ENCODE measurements at places on chromosomes 1 and 21.
A peak's percentile ranks its signal among the peaks of the same experiment; 100 is the strongest.

GRCh38 chr1:229410692-229411433 is 23.0 kb downstream of the ACTA1 start:
- no peak for DNase-seq

- no peak for DNase-seq
Observed at GRCh38 chr1:115099693-115100050, 10.4 kb upstream of the TSPAN2 start.

- no peak for DNase-seq
Observed at GRCh38 chr1:7638078-7638477, 133.0 kb upstream of the VAMP3 start.

DNA sequence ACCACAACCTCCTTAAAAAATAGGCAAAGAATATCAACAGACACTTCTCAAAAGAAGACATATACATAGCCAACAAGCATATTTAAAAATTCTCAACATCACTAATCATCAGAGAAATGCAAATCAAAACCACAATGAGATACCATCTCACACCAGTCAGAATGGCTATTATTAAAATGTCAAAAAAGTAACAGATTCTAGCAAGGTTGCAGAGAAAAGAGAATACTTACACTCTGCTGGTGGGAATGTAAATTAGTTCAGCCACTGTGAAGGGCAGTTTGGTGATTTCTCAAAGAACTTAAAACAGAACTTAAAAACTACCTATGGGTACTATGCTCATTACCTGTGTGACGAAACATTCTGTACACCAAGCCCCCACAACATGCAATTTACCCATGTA is 20.7 kb downstream of the CD1B start:
- DNase-seq, result no peak

- DNase-seq, result no peak
Observed at GRCh38 chr1:65527707-65528503, 107.4 kb downstream of the LEPR start.

GRCh38 chr1:180862305-180862704 is 50.4 kb upstream of the KIAA1614 start:
- no peak for DNase-seq

GRCh38 chr1:176994931-176995596 is 169.4 kb downstream of the ASTN1 start:
- no peak for DNase-seq

- no peak for DNase-seq
Observed at GRCh38 chr1:211210052-211210451, 49.1 kb upstream of the RCOR3 start.

DNA sequence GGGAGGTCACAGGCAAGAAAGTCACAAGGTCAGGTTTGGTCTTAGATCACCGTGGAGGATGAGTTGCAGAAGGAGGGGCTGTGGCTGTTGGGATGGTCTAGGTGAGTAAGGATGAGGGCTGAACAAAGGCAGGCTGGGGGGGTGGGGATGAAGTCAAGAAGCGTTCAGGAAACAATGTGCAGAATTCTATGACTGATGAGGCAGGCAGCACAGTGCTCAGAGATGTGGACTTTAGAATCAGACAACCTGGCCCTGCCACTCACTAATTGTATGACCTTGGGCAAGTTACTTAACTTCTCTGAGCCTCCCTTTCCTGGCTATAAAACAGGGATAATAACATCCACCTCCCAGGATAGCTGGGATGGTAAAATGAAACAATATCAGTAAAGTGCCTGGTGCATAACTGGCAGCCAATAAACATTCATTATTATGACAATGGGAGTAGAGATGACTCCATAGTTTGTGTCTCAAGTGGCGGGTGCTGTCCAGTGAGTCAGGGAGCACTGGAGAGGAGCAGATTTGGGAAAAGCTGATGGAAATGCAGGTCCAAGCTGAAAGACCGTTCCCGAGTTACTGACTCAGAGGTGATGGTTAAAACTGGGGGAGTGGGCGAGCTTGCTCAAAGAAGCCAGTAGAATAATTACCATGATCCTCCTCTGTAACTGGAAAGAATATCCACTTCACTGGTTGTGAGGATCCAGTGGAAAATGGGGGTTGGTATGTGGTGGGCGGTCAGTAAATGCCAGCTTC is 2.1 kb downstream of the TIE1 start:
- DNase-seq, result no peak

GRCh38 chr1:56092684-56093570 is 486.4 kb downstream of the PLPP3 start:
- no peak for DNase-seq

- no peak for DNase-seq
Observed at GRCh38 chr1:53246261-53247134, 8.2 kb upstream of the MAGOH start.

DNA sequence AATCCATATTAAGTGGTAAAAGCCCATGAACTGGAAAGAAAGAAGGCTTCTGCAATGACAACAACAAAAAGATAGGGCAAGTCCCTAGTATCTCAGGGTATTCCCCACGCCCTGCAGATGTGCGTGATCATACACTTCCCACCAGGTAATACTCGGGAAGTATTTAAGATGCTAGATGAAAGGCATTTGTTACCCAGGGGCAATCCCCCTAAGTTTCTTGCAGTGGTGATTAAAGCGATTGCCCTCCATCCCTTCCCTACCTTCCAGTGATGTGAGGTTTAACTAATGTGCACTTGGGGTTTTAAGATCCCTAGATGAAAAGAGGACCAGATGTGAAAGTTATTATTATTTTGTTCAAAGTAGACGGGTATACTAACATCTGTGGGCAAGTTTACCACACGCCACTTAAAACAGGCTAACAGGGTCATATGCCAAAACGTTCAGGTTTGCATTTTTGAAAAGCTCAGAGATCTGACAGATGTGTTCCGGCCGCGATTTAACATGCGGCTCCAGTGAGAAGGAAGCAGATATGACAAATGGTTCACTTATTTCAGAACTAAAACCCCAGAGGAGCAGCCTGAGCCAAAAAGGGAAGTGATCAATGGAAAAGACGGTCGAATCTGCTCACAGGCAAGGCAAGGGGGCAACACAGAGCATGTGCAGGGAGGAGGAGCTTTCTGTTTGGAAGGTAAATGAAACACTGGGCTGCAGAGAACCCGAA is 17.4 kb downstream of the TIAM1 start:
- peak; percentile 82 for DNase-seq

- no peak for DNase-seq
Observed at GRCh38 chr1:205512059-205513045, 7.9 kb downstream of the CDK18 start.

DNA sequence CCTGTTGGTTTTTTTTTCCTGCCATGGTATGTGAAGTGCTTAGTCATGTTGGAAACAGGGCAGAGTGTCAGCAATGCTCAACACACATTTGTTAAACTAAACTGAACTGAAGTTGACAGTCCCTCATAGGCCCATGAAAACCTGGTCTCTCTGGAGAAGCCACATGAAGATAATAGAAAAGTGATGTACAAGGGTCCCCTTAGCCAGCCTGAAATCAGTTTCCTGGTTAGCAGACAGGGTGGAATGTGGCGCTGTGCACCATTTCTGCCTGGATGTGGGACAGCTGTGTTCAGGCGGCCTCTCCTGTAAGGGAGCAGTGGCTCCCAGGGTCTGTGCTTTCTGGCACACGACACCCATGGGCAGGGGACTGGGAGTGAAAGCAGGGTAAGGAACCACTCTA is 9.9 kb upstream of the CHI3L1 start:
- no peak for DNase-seq

GRCh38 chr1:24119859-24120756 is 8.2 kb upstream of the MYOM3 start:
- DNase-seq, result no peak

- DNase-seq, result no peak
Observed at GRCh38 chr1:34276606-34277005, 99.9 kb downstream of the C1orf94 start.

DNA sequence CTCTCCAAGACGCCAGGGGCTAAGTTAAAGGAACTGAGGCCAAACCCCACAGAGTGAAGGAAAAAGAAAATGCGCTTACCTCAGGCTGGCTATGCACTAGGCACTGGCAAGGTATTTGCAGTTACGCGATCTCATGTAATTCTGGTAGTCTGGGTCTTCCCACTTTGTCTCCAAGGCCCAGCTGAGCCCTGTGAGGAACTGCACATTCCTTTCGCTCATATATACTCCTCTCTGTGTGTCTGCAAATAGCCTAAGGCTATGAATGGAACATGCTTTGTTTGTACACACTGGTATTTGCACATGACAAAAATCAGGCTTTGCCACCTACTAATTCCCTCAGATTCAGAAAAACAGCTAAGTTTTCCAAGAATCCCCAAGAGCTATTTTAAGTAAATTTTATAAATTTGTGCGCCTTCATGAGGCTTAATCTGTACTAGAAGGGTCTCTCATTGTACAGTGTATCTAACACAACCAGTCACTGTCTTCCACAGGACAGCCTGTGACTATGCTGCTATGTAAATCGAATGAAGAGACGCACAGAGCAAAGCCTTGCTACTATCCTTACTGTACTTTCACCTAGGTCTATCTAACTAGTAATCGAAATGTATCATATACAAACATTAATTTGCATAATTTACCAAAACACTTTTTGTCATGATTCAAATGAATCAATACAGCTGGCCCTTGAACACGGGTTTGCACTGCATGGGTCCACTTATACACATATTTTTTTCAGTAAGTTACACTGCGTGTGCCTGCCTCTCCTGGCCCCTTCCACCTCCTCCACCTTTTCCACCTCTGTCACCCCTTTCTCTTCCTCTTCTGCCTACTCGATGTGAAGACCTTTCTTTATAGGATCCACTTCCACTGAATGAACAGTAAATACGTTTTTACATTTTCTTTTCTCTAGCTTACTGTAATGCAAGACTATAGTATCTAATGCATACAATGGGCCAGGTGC is 87.0 kb downstream of the SIPA1L2 start:
- DNase-seq, result no peak

GRCh38 chr1:160646711-160647328 is at the start of gene SLAMF1:
SLAMF1 (minus strand) TSS chr1:160647044; CDS start chr1:160646945, 99 bp downstream.
- peak; percentile 49 for DNase-seq

GRCh38 chr1:109947582-109948284 is 36.8 kb upstream of the AHCYL1 start:
- no peak for DNase-seq

- DNase-seq, result no peak
Observed at GRCh38 chr1:11793819-11794218, 11.9 kb downstream of the MTHFR start.

DNA sequence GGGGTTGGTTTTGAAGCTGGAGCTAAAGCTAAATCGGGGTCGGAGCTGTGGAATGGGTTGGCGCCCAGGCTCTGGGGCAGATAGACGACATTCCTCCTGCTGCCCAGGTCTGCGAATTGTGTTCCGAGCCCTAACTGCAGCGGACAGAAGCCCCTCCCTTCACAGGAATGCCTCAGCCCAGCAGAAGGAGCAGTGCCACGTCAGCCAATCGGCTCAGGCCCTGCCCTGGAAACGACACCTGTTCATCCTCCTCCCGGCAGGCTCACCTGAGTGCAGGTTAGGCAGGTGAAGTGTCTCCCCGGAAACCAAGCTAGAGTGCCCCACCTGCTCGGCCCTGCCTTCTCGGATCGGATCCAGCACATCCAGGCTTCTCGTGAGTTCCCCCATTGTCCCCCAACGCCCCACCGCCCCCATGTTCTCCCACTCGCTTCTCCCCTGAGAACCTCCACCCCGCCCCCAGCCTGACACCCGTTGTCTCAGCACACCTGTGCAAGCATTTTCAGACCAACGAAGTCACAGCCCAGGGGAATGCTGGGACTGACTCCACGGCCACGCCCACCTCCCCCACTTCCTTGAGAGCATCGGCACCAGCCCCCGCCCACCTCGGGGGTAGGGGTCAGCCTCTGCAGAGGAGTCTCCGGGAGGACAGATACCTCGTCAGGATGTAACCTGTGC is 775 bp downstream of the TMEM125 start:
- no peak for DNase-seq

DNA sequence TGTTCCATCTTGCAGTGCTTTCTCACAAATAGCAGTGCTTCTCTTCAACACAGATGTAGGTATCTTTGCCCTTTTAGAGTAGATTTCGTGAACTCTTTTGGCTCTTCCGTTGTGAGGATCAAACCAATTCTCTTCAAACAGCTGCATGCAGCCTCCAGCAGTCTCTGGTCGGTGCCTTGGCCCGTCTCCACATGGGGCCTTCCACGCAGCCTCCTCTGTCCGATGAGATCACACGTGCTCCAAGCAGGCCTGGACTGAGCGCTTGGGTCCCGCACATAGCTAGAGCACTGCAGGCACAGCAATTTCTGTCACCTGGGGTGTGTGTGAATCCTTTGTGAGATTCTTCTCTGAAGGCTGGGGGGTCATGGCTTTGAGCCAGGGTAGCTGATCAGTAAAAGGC is 82.8 kb upstream of the KCNE2 start:
- DNase-seq, result no peak

DNA sequence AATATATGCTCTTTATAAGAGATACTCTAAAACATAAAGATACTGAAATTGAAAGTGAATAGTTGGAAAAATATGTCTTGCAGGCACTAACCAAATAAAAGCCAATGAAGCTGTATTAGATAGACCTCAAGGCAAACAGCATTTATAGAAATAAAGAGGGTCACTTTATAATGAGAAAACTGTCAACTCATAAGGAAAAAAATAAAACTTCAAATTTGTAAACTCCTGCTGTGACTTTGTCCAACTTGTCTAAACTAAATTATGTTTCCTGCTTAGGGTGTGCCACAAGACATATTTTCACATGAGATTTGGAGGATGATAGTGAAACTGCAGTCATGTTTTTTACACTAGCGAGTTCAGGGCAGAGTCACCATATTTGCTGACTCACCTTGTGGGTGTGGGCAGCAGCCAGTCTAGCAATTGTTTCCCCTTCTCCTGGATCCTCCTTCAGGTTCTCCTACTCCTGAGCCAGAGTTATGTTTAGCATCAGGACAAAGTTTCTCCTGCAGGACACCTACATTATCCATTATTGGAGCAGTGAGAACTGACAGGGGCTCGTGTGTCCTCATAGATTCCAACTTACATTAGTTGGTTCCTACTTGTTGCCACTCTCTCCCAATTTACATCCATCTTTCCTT is 43.8 kb downstream of the CD53 start:
- peak; percentile 32 for DNase-seq

DNA sequence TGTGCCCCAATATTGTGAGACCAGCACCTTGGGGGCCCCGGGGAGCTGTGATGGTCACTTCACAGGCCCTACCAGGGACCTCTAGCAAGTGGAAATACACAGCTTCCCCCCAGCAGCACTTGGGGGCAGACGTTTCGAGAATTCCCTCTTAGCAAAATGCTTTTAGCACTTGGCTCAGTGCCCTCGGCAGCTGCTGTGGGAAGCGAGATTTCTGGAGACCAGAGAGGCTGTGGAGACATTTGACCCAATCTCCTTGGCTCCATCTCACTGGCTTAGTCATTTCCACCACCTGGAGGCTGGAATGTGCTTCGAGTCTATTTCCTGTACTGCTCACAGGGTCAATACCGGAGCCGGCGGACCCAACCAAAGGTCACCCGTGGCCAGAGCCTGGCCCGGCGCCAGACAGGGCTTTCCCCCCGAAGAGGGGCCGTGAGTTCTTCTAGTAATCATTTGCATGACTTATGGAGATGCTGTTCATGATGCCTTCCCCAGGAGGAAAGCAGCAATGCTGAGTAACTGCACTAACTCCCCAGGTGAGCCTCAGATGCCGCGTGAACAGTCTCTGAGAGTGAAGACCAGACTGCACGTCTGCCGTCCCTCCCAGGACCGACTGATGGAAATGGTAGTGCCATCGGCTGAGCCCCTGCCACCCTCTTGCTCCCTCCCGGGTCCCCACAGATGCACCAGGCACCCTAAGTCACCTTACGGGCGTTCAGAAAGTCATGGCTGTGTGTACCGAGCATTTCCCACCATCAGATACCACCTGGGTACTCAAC is 4.4 kb upstream of the C2CD2 start:
- DNase-seq, result no peak

- no peak for DNase-seq
Observed at GRCh38 chr1:18293291-18293690, 185.7 kb downstream of the IGSF21 start.

- DNase-seq, result no peak
Observed at GRCh38 chr1:205508227-205508714, 3.8 kb downstream of the CDK18 start.

All from stimulated activated naive CD8-positive, alpha-beta T cell treated with anti-CD3 and anti-CD28 coated beads, Interleukin-15, amount 100 ng/mL, for 72 hours (primary cell).